Frontal cortex (tissue), 4 donors: ENCODE measurements at places on chromosomes 7 and 10. TPM values are rescaled to one million over a fixed set of nuclear protein-coding genes. Genes with fewer than 3 reads are reported as not detected.

DNA sequence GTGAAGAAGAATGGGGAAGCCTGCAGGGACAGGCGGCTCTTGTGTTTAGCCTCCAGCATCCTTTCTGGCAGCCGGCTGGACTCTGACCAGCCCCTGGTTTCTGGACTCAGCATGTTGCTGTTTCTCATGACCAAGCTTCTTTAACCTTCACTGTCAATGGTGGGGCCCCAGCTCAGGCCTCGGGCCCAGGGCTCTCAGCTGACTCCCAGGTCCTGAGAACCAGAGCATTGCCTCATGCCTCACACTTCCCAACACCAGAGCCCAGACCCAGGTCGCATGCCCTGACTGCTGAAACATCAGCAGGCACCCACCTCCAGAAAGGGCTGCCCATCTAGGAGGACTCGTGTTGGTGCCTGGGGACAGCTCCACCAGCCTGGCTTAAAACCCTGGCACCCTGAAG lies 34.8 kb upstream of the FGFR2 start:
- no peak for DNase-seq

GRCh38 chr10:8054494-8055407 lies at the start of gene GATA3:
Gene GATA3 (plus strand): TSS chr10:8054688. CDS start chr10:8055656, 968 bp downstream.
- DNase-seq: no peak

GRCh38 chr10:77226853-77227565 lies 410.6 kb downstream of the KCNMA1 start:
- DNase-seq: no peak

DNA sequence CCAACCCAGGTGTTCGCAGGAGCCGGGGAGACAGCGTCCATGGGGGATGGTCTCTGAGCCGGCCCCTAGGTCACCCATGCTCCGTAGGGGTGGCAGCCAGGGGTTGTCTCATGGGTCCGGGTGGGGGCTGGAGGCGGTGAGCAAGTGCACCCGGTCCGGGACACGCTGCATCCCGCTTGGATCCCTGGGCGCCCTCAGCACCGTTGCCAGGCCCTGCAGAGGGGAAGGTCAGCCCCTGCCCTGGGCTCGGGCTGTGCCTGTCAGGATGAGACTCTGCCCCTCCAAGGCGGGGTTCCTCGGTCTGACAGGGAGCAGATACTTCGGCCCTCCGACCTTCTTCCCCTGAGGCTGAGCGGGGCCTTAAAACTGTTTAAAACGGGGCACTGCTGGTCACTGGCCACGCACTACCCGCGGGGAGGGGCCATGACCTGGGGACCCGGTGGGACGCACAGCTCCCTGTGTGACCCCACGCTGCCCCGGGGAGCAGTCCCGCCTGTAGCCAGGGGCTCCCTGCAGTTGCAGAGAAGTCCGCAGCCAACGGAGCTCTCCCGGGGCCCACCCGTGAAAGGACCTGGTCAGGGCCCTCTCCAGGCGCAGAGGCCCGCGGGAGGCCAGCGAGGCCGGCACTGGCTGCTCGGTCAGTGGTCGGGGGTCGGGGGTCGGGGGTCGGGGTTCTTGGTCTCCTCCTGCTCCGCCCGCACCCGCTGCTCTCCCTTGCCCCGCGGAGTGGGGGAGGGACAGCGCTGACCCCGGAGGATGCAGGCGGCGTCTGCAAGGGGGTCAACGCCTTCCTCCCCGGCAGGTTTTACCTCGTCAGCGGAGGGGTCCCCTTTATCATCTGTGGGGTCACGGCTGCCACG lies 33.4 kb upstream of the KNDC1 start:
- no peak for DNase-seq

DNA sequence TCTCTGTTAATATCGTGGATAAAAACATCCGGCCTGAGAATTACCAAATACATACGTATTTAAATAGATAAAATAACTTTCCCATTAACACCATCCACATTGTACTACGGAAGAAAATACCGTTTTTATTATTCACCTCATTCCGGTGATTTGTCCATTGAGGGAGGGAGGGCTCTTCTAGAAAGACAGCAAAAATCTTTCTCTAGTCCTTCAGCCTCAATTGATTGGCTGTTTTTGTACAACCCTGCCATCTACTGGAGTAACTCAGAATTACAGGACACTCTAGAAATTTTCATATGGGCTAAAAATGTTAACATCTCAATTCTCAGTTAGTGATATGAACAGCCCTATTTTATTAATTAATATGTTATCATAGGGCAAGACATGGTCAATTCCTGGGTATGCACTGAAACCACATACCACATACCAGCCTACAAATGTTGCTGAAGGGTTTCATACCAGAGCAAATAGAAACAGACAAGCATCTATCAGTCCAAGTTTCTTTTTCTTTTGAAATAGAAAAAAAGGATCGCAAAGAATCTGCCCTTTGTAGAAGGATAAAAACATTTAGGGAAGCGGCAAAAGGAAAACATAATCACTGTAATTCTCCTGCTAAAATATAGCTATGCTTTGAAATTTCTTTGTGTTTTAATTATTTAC lies 55.8 kb upstream of the CDCA7L start:
- DNase-seq: peak; percentile 66

- no peak for DNase-seq
These were observed 5.5 kb downstream of the ADCK2 start for GRCh38 chr7:140678081-140678815.

DNA sequence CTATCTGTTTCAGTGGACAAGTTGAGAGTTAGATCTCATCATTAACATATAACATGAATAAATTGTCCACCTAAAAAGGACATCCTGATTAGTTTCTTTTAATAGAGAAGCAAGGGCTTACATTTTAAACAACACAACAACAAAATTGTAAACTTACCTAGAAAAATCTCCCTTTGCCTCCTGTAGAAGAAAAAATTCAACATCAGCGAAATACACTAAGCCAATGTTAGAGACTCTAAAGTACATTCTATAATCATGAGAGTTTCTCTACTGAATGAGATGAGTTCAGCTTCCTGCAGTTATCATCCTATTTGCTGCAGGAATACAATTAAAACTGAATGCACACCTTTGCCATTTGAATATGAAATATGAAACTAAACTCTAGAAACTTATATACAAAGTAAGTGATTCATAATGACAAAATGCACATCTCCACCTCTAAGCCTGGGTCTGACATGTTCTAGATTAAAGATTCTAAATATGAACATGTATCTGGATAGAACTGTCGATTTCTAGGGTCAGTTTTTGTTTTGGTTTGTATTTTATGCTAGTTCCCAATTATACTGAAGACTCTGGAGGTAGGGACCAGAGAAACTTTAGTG lies 174.8 kb downstream of the PRPF18 start:
- DNase-seq: no peak

DNA sequence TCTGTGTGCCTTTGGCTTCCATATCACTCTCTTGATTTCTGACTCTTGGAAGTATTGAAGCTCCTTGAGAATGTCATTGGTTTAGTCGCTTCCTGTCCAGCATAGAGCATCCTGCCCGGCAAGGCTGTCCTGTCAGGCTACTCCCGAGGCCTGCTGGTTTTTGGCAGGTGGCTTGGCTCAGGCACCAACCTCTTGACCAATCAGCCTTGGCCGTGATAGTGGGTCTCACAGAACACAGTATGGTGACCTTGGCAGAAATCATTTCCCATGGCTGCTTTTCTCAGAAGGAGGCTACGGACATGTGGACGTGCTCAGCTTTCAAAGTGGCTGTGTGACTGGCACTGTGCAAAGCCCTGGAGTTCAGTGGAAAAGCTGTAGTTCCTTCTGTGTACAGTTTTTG lies 516.9 kb downstream of the REEP3 start:
- DNase-seq: no peak

DNA sequence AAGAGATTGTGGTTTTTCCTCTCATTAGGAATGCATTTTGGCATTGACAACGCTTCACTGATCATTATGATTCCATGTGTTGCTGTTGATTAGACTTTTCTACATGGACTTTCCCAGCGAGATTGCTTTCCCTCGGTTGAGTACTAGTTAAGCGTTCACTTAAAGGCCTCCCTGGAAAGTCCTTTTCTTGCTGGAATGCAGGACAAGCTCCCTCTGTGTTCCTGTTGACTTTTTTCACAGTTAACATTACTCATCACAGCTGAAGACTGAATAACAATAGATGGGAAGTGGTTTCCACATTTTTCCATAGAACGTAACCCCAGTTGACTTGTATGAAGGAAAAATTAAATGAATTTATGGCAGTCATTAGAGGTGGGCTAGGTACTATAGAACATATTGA lies 2.6 kb upstream of the CAV1 start:
- DNase-seq: no peak

DNA sequence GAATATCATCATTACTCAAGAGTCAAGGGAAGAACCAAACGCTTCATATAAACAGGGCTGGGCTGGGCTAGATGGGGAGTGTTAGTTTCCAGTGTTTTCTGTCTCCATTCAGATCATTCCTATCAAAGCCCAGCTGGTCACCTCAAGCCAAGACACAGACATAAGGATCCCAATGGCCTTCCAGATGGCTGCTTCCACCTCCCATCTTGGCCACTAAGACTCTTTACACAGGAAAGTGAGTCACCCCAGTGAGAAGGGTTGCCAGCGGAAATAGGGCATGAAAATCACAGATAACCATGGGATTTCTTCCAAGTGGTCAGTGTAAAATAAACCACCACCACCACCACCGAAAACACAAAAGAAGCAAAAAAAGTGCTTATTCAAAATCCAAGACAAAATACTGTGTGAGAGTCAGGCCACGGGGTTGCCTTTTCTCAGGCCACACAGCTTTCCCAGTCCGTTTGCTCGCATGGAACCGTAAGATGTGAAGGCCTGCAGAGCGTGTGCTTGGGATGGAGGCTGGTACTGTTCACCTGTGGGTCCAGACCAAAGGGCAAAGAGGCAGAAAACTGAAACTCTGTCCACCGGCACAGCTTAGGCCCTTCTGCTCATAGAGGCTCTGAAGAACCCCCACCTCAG lies 5.6 kb downstream of the PRSS2 start:
- no peak for DNase-seq

DNA sequence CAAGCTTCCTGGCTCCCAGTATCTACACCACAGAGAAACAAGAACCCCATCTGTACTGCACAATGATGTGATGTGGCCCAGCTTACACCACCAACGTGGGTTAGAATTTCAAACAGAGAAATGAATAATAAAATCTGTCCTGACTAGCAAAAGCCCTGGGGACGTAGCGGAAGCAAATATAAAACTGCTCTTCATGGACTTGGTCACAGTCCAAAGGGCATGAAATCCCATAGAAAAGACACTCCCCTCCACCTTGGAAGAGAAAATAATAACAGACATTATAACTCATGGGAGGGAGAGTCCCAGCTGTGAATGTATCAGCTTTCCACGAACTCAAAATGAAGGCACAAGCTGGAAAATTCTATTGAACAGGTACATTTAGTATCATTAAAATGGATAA lies 205.3 kb upstream of the GALNT17 start:
- no peak for DNase-seq

- no peak for DNase-seq
These were observed 116.1 kb downstream of the PARD3 start for GRCh38 chr10:34698979-34699378.

DNA sequence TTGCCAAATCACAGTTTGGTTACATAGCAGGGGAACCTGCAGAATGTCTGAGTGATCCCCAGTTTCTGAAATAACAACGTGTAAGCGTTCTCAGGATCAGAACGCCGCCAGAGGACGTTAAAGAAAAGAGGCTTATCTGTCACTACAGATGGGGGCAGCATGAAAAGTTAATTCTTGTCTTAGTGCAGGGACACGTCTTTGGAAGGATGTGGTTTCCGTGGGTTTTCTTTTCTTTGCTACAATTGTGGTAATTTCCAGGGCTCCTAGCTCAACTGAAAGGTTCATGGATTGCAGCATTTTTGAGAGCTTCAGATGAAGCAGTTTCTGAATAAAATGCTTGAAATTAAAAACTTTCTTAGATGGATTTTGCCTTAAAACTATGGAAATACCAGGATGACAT lies 106.6 kb downstream of the PRKCQ start:
- no peak for DNase-seq

- no peak for DNase-seq
These were observed 617.6 kb downstream of the SORCS3 start for GRCh38 chr10:105258674-105259065.

DNA sequence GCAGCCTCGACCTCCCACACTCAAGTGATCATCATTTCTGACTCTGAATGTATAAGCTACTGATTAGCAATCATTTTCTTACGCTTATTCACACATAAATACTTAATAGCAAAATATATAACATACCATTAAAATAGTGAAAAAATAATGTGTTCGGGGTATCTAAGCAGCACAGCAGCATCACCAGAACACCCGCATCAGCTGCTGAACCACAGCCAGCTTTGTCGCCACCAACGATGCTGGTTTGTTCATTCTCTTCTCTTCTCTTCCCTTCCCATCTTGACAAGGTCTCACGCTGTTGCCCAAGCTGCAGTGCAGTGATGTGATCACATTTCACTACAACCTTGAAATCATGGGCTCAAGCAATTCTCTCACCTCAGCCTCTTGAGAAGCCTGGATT lies 425.1 kb upstream of the LRGUK start:
- DNase-seq: no peak

DNA sequence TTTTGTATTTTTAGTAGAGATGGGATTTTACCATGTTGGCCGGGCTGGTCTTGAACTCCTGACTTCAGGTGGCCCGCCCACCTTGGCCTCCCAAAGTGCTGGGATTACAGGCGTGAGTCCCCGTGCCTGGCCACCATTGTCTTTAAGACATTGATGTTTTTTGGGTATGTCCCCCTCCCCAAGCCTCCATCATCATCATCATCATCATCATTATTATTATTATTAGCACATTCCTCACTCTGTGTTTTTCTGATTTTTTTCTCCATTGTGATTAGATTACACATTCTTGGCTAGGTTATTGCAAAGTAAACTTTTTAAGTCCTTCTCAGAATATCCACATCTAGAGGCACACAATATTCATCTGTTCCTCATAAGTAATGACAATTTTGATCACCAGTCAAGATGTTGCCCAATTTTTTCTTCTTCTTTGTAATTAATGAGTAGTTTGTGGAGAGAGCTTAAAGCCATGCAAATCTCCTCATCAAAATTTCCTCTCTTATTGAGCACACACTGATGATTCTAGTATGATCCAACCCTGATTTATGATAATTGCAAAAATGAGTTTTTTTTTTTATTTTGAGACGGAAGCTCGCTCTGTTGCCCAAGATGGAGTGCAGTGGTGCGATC lies 47.5 kb downstream of the EPC1 start:
- DNase-seq: no peak

Gene SPDYE2B
- not detected for total RNA-seq

Gene SLC39A12
- total RNA-seq: 4.5 TPM

Gene SFRP5
- 1.6 TPM for total RNA-seq

Gene PNLIPRP1
- total RNA-seq: not detected
